Fibroblast of villous mesenchyme (primary cell): ENCODE measurements at places on chromosomes 1 and 21. TPM values are rescaled to one million over a fixed set of nuclear protein-coding genes. Genes with fewer than 3 reads are reported as not detected.

HSPB7 gene
- 1.7 and 3.5 TPM in 2 replicates for total RNA-seq

DNA sequence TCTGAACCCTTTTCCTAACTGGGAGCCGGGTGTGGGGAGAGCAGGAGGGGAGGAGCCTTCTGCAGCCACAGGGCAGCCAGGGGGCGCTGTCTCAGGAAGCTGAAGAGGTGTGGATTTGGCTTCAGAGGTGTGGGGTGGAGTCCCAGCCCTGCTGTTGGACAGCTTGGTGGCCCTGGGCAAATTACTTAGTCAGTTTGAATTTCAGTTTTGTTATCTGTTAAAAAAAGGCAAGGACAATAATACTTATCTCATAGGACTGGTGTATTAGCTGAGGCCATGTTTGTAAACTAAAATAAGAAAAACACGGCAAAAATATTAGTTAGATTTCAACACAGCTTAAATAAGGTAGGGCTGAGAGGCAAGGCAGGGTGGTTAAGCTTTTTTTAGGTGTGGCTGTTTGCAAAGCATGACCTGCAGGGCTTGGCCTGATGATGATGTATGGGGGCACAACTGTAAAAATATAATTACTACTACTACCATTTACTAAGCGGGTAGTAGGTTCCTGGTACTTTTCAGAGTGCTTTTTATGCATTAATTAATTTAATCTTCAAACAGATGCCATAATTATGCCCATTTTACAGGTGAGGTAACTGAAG is 111.8 kb downstream of the PLXNA2 start:
- DNase-seq, result peak; percentile 72

- peak; percentile 65 for DNase-seq
Measured at GRCh38 chr1:112527266-112528010, 18.7 kb downstream of the WNT2B start.

SLC39A1 gene
- 127 and 153 TPM in 2 replicates for total RNA-seq

GRCh38 chr1:214638997-214639396 is 36.0 kb downstream of the CENPF start:
- DNase-seq, result no peak

KRTAP13-2 gene
- not detected in 2 replicates for total RNA-seq

CLSTN1 gene
- total RNA-seq, result 90.2 and 126 TPM in 2 replicates

SPATA1 gene
- total RNA-seq, result 0.43 and 0.97 TPM in 2 replicates

UBXN11 gene
- 2.9 and 5.6 TPM in 2 replicates for total RNA-seq

- DNase-seq, result peak; percentile 45
Measured at GRCh38 chr1:62437273-62437940, 558 bp downstream of the USP1 start.

IL22RA1 gene
- not detected in 2 replicates for total RNA-seq

GRCh38 chr1:27065999-27066630 is 53.5 kb upstream of the TENT5B start:
- no peak for DNase-seq

C1orf87 gene
- not detected in 2 replicates for total RNA-seq

GBP5 gene
- total RNA-seq, result under 0.01 and 0.32 TPM in 2 replicates

DNA sequence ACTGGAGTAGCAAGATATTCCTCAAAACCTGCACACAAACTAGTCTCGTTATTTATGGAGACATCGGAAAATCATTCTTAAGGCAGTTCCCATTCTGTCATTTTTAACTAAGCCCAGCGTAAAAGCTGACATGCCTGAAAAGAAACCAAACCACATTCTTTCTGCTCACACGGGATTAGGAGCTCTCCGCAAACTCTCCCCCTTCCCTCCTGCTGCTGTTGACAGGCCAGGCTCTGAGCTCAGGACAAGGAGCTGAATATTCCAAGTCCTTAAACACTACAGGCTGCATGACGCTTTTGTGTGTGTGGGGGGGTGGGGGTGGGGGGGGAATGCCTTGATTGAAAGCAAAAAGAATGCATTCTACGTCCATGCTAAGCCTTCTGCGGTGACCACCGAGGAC is 5.2 kb downstream of the OLIG1 start:
- peak; percentile 12 for DNase-seq

GRCh38 chr21:37675202-37675801 is 241.0 kb downstream of the KCNJ6 start:
- DNase-seq, result peak; percentile 50

DNA sequence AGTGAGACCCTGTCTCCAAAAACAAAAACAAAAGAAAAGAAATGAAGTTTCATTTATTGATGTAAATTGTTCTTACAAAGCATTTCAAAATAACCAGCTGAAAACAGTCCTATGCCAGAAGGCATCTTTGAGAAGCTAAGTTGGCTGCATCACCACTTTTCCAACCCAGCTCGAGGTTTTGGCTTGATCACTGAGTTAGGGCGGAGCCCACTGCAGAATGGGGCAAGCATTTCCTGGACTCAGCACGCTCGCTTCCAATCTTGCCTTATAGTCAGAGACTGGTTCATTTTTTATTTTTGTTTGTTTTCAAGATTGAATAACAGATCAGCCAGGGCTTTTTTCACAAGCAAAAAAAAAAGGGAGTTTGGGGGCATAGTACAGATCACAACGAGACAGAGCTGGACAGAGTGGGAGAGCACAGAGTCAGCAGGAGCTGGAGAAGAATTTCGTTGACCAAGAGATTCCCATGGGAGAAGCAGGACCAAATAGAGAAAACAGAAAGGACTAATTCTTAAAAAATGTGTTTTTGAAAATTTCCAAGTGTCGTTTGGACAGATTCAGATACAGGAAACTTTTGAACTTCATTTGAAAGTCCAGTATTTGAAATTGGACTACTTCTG is 23.5 kb upstream of the COL6A1 start:
- peak; percentile 56 for DNase-seq

RAB3B gene
- 58.9 and 77.3 TPM in 2 replicates for total RNA-seq

VHLL gene
- total RNA-seq, result 0.32 TPM in 1 of 2 replicates, not detected in the other

DNA sequence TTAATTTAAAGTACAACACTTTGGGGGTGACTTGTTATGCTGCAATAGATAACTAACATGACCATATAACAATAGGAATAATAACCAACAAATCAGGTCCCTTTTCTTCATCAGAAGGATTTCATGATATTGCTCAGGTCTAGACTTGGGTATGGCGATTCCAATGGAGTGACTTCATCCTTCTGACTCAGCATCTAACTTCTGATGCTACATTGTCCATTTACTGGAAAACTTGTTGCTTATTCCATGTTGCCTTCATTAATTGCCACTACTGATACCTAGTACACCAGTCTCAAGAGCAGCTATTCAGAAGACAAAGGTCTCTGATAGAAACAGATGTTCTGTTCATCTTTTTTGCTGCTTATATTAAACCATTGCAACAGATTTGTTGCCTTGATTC is 324.3 kb downstream of the TGFB2 start:
- no peak for DNase-seq
